Breast epithelium (tissue), 4 donors: ENCODE measurements at places on chromosomes 12 and 14.

DNA sequence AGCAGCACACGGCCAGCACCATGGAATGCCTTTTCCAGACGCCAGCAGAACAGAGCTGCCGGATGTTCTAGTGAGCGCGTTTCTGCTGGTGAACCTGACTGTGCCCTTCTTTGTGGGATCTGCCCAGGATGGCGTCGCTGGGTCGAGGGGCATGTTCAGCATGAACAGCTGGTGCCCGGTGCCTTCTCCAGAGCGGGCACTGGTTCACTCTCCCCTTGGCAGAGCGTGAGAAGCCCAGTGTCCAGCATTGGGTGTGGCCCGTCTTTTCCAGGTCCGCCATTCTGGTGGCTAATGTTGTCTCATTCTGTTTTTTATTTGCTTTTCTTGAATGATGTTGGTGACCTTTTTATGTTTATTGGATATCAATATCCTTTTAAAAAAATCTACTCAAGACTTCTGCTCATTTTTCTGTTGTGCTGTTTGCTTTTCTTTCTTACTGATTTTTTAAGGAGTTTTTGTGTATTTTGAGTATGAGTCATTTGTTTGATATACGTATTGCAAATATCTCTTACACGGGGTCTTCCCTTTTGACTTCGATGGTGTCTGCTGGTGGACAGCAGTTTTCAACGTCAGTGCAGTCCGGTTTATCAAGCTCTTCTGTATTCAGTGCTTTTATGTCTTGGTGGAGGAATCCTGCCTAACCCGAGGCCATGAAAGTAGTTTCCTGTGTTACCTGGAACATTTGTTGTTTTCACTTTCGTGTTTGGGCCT lies 74.3 kb downstream of the ADGRD1 start:
- DNase-seq = no peak

DNA sequence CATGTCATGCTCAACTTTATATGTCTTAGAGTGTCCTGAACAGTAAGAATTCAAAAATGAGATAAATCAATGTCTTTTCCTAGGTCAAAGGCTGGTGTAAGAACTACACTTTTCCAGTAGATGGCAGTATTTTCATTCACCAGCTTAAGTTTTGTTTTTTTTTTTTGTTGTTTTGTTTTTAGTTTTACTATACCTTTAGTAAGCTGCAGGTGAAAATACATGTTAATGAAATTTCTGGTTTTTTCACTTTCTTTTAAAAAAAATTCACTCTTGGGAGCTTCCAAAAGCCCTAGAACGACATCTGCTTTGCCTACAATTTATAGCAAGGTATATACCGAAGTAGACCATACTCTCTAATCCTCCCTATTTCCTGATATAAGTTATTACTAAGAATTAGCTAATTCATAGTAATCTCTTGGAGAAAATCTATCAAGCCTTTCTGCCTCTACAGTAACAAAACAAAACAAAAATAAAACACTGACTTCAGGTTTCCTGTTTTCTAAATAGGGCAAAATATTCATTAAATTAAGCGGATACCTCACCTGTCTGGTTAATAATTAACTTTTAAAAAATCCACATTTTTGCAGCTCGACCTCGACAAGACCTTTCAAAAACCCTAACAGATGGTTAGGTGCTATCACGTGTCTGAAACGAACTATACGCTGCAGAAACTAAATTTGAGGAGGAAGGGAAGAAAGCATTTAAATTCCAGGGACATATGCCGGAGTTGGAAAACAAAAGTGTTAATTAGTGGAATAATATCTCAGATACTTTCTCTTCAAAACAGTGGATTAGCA lies 2.7 kb upstream of the SAMD4A start:
- DNase-seq = no peak

GRCh38 chr12:101327546-101327945 lies 47.6 kb downstream of the UTP20 start:
- DNase-seq = no peak

GRCh38 chr12:79897617-79898016 lies 37.3 kb downstream of the PPP1R12A start:
- no peak for DNase-seq

GRCh38 chr14:24377657-24378056 lies 9.7 kb downstream of the NFATC4 start:
- DNase-seq = no peak

- DNase-seq = no peak
These were observed 42.1 kb downstream of the GPR68 start for GRCh38 chr14:91202234-91202974.

- no peak for DNase-seq
These were observed 18.0 kb downstream of the DEPDC4 start for GRCh38 chr12:100248886-100249285.

GRCh38 chr14:34051966-34052657 lies 101.2 kb upstream of the EGLN3 start:
- no peak for DNase-seq

DNA sequence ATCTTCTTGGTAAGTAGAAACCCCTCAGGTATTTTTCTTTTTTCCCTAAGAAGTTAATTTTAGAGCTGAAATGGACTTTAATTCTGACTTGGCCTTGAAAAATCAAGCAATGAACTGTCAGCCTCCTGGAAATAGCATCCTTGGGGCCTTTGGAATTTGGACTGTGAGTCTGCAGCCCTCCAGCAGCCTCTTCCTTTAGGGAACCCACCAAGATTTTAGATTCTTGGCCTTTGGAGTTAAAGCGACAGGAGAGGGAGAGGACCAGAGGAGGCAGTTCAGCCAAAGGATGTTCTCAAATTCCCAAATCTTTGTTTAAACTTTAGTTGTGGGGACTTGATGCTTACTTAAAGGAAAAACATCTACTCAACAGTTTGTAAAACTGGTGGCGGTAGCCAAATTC lies 288.6 kb downstream of the AACS start:
- DNase-seq = no peak

- no peak for DNase-seq
These were observed 39.5 kb upstream of the LRRK2 start for GRCh38 chr12:40185303-40185693.

DNA sequence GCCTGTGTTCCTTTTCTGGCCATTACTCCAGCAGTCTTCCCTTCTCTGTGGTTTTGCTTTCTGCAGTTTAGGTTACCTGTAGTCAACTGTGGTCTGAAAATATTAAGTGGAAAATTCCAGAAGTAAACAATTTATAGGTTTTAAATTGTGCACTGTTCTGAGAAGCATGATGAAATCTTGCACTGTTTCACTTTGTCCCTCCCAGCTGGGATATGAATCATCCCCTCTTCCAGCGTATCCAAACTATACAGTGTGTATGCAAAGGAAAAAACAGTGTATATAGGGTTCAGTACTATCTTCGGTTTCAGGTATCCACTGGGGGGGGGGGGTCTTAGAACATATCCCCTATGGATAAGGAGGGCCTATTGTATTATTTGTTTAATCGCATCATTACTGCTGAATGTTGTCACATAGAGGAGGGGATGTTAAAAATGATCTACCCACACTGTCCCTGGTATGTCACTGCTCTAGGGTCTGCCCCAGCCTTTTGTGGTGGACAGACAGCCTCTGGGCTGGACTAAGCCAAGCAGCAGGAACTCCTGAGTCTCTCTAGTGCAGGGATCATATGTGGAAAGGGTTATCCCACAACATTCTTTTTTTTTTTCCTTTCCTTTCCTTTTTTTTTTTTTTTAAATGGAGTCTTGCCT lies 109.1 kb upstream of the MAX start:
- no peak for DNase-seq

DNA sequence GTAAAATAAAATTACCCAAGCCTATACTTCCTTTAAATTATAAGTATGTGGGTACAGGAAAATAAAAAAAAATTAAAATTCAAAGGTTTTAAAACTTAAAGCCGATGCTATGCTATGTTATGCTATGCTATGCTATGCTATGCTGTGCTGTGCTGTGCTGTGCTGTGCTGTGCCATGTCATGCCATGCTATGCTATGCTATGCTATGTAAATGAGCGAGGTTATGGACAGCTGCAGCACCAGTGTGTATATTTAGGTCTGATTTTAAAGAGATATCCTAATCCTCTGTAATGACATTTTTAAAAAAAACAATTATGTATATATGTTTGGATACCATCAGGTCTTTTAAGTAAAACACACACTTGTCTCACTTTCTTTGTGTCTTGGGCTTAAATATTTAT lies 1822.0 kb upstream of the SEL1L start:
- no peak for DNase-seq

DNA sequence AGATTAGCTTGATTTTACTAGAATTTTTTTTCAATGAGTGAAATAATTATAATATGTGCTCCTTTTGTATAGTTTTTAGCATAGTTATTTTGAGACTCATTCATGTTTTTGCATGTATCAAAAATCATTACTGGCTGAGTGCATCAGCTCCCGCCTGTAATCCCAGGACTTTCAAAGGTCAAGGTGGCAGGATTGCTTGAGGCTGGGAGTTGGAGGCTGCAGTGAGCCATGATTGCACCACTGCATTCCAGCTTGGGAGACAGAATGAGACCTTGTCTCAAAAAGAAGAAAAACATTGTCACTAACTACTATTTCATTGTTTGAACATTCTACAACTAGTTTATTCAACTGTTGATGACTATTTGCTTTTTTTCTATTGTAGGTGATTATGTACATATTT lies 802.7 kb downstream of the SLC16A7 start:
- no peak for DNase-seq

DNA sequence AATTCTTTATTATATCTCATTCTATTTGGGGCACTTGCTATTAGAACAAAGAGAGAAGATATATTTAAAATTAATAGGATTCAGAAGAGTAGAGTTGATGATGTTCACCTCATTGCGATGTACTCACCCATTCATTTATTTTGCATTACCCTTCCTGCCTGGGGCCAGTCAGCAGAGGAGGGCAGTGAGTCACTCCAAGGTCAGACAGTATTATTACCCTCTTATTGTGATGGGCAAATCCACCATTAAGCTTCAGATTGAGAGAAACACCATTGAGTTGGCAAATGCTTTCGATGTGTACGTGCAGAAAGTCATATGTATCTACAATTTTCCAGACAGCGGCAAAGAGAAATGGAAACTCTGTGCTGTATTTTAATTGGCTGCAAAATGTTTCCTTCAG lies 134.2 kb downstream of the BICD1 start:
- DNase-seq = no peak

- no peak for DNase-seq
These were observed 28.2 kb downstream of the FERMT2 start for GRCh38 chr14:52922656-52923055.

GRCh38 chr14:100641274-100641860 lies 54.1 kb upstream of the BEGAIN start:
- DNase-seq = no peak

- DNase-seq = no peak
These were observed 73.5 kb downstream of the TNFAIP2 start for GRCh38 chr14:103196716-103197115.

GRCh38 chr12:94260717-94261116 lies 112.3 kb downstream of the PLXNC1 start:
- DNase-seq = no peak

DNA sequence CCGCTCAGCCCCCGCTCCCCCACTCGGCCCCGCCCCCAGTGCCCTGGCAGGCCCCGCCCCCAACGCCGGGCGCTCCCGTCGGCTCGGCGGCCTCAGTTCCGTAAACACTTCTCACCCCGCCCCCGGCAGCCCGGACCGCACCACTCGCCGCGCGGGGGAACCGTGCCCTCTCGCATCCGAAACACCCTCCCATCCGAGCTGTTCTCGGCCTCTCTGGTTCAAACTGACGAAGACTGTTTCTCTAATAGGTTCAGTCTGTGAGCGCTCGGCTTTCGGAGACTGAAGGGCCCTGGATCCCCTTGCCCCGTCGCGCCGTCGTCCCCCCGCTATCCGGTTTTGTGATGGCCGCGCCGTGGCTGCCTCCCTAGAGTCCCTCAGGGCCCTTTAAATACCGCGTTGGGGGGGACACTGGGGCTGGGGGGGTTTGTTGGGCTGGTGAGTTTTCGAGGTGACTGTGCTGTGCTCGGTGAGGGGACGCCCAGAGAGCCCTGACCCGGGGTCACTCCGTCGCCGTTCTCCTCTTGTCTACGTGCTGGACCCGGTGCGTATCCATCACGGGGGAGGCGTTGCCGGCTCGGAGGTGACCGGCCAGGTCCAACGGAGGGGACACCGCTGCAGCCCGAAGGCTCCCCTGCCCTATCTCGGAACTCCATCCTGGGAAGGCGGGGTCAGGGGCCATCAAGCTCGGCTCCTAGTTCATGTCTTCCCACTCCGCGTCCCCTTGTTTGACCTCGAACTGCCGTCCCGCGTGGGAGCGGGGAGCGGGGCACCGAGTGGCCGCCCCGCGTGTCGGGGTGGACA lies at the start of gene TCP11L2:
TCP11L2 (plus strand) TSS at position 333 of the 801 bp plus-strand sequence. CDS start 8,343 bp downstream, outside the sequence.
- DNase-seq = peak; percentile 87
